ENCODE measurements at places on chromosomes 12 and 14. TPM values are rescaled to one million over a fixed set of nuclear protein-coding genes. Genes with fewer than 3 reads are reported as not detected.

TSHR gene
- total RNA-seq: not detected

SLC11A2 gene
- 20.7 TPM for total RNA-seq

NGB gene
- not detected for total RNA-seq

GMPR2 gene
- total RNA-seq: 54.1 TPM

TSPAN9 gene
- total RNA-seq: 35.2 TPM

SERPINA1 gene
- 0.80 TPM for total RNA-seq

ADAM21 gene
- total RNA-seq: not detected

KRT74 gene
- not detected for total RNA-seq

STYK1 gene
- 0.30 TPM for total RNA-seq

OTOGL gene
- total RNA-seq: not detected

FOS gene
- 12.0 TPM for total RNA-seq

GLIPR1L1 gene
- not detected for total RNA-seq

DEPDC4 gene
- total RNA-seq: 1.8 TPM

IL31 gene
- not detected for total RNA-seq

SERPINA12 gene
- total RNA-seq: not detected

KRT7 gene
- 5,579 TPM for total RNA-seq

JAG2 gene
- total RNA-seq: 24.4 TPM

PRH1 gene
- total RNA-seq: 2.8 TPM

NANOG gene
- total RNA-seq: not detected

POMT2 gene
- total RNA-seq: 25.6 TPM

Measured in A549 treated with Mapracorat at 1 μM for 4 hours (cell line).